ENCODE measurements at places on chromosomes 5 and 9.

GRCh38 chr9:18849270-18849669, 183.7 kb downstream of the SAXO1 start:
- DNase-seq: no peak

DNA sequence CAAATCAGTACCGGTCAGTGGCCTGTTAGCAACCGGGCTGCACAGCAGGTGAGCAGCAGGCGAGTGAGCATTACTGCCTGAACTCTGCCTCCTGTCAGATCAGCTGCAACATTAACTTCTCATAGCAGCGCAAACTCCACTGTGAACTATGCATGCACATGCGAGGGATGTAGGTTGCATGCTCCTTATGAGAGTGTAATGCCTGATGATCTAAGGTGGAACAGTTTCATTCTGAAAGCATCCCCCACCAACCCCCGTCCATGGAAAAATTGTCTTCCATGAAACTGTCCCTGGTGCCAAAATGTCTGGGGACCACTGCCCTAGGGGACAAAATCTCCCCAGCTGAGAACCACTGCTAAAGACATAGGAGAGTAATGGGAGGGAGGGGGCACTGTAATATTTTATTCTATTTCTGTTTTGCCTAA, 51.1 kb downstream of the P4HA2 start:
- no peak for DNase-seq

DNA sequence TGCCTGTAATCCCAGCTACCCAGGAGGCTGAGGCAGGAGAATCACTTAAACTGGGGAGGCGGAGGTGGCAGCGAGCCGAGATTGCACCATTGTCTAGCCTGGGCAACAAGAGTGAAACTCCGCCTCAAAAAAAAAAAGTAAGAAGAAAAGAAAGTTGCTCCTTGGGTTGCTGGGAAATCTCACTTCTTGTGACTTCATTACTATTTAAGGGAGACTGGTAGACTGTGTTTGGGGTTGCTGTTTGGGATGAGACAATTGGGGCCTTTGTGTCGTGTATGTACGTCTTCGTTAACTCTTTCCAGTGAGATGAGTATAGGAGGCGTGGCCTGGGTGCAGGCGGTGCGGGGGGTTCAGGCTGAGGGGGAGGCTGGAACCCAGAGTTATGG, 11.6 kb downstream of the NDST1 start:
- no peak for DNase-seq

DNA sequence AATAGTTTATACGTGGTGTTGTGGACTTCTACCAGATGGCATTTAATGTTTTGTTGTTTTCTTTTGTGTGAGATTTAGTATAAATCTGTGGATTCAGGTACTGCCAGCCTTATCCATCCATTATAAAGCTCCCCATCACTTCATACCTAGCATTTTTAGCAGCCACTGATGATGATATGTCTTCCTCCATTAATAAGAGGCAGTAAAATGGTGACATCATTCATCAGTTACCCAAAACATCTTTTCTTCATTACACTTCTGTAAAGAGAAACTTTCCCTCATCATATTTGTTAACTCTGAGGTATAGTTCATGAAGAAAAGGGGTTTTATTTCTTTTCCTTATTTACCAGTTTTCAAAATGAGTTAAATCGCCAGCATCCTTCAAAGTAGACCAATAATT, 19.4 kb downstream of the CHD1 start:
- no peak for DNase-seq

- no peak for DNase-seq
Observed at GRCh38 chr5:177377851-177378776, 6.1 kb upstream of the SLC34A1 start.

DNA sequence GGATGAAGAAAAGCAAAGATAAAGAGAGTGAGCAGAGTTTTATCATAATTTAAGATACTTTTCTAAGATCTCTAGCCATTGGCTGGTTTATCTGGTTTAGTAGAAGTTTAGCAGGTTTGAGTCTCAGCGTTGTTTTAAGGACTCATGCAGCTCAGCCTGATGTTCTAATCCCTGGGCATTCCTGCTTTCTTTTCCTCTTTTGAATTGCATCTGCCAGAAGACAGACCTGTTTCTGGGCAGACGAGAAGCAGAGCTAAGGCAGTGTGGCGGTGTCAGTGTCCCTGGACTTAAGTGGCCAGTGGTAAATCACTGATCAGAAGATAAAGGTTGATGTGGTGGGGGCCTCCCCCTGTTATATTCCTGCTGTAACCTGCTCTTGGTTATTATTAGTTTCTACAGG, 138.6 kb downstream of the ADCY2 start:
- no peak for DNase-seq

- DNase-seq: no peak
Observed at GRCh38 chr5:168054091-168054490, 237.4 kb upstream of the WWC1 start.

- DNase-seq: no peak
Observed at GRCh38 chr9:89402695-89403427, 84.6 kb downstream of the SECISBP2 start.

DNA sequence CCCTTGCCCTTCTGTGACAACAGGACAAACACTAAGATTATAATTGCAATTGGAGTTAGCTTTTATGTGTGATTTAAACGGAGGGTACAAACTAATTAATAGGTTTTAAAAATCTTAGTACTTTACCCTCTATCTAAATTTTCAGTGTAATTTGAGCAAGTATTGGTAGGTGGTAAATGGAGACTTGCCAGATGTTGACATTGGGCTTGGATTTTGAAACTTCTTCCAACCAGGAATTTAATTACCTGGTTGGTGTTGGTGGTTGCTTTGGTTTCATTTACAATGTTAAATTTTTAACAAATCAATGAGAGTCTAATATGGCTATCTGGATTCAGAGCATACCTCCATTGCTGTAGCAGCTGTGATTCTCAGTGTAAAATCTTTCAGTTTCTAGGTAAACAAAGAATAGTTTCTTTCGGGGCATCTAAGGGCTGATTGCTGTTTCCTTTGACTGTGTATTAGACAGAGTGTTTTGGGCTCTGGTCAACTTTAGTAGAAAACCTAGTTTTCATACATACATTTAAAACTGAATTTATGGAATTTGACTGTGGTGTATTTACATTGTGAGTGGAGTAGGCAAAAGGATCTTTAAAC, 1.9 kb downstream of the DAPK1 start:
- DNase-seq: no peak

DNA sequence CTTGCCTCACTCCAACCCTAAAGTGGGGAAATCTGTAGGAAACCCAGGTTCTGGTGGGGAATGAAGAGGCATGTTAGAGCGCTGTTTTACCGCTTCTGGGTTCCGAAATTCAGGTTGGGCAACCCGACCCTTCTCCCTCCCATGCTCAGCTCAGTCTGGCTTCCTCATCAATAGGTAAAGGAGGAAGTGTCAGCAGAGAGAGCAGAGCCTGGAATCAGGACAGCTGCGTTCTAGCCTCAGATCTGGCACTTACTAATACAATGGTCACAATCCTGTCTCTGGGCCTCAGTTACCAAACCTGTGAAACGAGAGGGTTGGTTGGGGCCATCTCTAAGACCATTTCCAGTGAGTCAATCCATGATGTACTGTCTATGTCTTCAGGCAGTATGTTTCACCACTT, 16.2 kb upstream of the TNIP1 start:
- DNase-seq: no peak

All from activated CD4-positive, alpha-beta T cell treated with anti-CD3 and anti-CD28 coated beads, Interleukin-2, amount 50 U/mL, for 4 hours (primary cell).